CD4-positive, alpha-beta T cell treated with Interleukin-15 for 4 hours (primary cell): ENCODE measurements at places on chromosomes 4 and X.

DNA sequence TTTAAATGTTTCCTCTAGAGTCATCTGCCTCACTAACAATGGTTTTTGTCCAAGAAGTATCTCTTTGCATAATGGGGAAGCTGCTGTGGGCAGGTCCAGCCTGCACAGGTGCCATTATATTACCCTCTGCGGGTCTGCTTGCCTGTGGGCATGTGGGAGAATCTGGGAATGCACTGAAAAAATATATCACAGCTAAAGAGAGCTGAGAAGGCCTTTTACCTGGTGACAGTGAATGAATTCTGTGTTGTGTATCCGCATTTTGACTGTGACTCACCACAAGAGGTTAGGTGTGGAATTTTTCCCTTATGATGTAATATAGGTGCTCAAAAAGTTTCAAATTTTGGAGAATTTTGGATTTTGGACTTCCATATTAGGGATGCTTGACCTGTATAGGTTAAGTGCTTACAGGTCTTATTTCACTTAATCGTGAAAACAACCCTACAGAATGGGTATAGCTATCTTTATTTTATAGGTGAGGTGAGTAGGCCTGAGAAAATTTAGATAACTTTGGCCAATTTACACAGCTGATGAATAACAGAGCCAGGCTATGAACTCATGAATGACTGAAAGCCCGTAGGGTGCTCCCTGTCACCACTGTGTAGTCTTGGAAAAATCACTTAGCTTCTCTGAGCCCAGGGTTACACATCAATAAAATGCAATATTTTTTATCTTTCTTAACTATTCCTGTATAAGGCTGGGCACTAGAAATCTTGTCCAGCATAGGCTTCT is 198.0 kb upstream of the EPHA5 start:
- DNase-seq, result no peak

GRCh38 chr4:146520896-146521540 is 722 bp downstream of the SLC10A7 start:
- DNase-seq, result peak; percentile 24

GRCh38 chrX:10239611-10240064 is 82.9 kb downstream of the CLCN4 start:
- no peak for DNase-seq

GRCh38 chrX:150893936-150894335 is 4.5 kb downstream of the CD99L2 start:
- no peak for DNase-seq
